Cardiac muscle cell (in vitro differentiated cells and primary cell): ENCODE measurements at places on chromosomes 6 and 20.

DNA sequence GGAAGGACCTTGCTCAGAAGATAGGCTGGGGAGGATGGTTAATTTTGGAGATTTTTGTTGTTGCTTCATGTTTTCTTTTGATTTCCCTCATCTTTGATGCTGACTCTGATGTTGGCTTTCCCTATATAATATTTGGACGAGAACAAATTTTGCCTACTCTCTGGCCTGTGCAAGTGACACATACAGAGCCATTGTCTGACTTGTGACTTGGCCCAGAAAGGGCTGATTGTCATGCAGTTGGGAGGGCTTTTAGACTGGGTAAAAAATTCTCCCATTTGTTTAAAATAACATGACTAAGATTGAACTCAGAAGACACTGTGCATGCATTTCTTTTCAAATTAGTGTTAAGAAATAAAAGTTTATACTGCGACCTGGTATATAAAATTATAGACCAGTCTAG lies 98.6 kb upstream of the SUPT3H start:
- no peak for DNase-seq

DNA sequence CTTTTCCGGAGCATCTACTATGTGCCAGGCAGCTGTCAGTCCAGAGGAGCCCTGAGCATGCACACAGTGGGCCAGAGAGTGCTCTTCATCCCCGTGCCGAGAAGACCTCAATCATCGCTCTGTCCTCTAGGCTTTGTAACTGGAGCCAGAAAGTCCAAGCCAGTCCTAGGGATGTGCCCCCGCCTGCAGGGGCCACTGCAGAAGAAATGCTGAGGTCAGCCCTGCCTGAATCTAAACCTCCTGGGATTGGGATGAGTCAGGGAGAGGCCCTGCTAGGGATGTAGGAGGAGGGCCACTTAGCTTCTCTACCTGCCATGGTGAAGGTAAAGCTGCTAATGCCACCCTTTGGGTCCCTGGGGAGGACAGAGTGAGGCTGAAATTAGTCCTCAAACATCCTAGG lies 146.8 kb downstream of the CDC5L start:
- DNase-seq, result no peak

- no peak for DNase-seq
Measured at GRCh38 chr6:28408076-28408802, 8.7 kb upstream of the ZSCAN12 start.

DNA sequence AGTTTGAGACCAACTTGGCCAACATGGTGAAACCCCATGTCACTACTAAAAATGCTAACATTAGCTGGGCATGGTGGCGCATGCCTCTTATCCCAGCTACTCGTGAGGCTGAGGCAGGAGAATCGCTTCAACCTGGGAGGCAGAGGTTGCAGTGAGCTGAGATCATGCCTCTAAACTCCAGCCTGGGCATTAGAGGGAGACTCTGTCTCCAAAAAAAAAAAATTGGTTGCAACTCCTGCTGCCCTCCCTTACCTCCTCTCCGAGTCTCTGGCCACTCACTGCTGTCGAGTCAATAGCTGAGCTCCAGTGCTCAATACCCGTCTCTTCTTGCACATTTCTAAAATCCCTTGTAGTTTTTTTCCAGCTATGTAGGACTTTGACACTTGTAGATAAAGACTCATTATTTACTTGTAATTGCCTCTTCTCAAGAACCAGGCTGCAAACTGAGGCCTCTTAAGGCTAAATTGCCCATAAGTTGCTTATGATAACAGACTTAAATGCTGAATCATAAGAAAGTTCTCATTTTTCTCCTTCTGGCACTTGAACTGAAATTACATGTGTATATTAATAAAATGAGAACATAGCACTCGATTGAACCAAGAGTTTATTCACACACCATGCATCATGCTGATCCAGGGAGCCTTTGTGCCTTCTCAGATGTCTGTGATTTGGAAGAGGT lies 13.8 kb downstream of the HECA start:
- no peak for DNase-seq

GRCh38 chr6:105318660-105319059 lies 84.2 kb downstream of the PREP start:
- DNase-seq, result no peak

GRCh38 chr6:106608080-106608668 lies 21.1 kb downstream of the RTN4IP1 start:
- DNase-seq, result peak; percentile 65
